ENCODE measurements at places on chromosomes 5 and 9.

DNA sequence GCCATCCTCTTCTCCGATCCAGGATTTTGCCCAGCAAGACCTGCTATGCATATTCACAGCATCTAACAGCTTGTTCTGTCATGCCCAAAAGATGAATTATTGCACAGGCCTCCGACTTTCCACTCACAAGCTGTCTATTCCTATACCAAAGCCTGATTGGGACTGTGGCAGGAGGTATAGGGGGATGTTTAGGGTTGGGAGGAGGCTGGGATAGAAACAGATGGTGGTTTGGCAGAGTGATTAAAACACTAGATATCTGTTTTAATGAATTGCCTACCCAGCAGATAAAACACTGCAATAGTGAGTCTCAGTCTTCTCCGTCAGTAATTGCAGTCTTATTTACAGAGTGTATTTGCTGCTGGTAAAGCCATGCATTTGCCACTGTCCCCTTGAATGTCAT is 215.3 kb downstream of the TLR4 start:
- no peak for DNase-seq

DNA sequence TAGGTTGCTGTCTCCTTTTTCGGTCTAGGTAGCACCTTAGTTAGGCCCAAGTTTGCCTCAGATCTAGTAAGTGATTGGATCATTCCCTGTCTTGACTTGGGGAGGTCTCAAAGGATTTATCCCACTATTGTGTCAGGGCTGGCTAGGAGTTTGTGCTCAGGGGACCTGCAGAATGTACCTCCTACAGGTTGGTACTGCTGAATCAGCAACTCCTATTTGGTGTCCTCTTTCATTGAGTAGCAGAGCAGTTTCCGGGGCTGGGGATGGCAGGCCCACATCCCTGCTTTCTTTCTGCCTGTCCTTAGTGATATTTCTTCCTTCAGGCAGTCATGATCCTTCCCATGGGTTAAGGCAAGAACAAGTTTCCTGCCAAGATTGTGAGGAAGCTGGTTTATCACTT is 192.9 kb upstream of the CCNH start:
- no peak for DNase-seq

DNA sequence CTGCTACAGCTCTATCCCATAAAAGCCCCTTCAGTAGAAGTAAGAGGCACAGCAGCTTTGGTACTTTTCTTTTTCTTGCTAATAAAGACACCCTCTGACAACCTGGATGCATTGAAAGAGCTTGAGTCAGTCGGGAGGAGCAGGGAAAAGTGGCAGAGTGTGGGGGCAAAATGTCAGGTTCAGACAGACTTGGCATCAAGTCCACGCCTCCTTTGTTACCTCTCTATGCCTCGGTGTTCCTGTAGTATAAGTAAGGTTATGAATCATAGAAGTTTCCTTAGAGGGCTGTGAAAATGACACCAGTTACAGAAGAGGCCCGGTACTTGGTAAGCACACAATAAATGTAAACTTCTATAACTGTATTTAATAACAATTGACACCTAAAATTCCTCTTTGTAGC is 133.9 kb downstream of the ESM1 start:
- no peak for DNase-seq

DNA sequence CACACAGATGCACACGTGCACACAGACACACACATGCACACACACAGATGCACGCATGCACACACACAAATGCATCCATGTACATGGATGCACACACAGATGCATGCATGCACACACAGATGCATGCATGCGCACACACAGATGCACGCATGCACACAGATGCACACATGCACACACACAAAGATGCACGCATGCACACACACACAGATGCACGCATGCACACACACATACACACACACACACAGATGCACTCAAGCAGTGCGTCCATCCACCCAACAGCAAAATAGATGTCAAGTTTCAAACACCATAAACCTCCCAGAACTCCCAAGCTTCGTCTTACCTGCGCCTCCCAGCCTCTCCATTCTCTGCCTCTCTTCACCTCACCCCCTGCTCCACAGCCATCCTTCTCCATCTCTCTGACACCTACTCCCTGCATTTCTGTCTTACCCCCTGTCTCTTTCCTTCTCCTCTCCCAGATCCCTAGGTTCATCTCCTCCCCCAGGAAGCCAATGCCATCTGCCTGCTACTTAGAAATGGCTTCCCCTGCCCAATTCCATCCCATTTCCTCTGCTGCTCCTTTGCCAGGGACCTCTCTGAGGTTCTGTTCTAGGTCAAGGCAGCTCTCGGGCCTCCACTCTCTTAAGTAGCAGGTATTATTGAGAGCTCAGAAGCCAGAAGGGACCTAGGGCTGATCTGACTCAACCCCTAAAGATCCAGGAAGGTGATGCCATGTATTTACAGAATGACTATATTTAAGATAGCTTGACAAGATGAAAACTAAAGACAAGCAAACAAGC is 297.2 kb downstream of the MED10 start:
- no peak for DNase-seq

- DNase-seq: no peak
Observed at GRCh38 chr5:135843571-135844337, 9.3 kb downstream of the SLC25A48 start.

DNA sequence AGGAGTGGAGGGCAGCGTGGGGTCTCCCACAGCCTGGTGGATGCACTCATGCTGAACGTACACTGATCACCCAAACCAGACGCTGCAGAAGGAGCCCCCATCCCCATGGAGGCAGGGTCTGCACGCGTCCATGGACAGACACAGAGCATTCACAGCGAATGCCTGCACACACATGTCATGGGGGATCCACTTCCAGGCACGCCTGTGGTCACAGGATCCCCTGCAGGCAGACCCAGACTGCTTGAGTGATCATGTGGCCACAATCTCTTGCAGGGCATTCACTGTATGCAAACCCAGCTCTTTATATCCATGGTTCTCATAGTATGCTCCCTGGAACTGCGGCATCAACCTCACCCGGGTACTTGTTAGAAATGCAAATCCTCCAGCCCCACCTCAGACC is 5.4 kb downstream of the SNCB start:
- no peak for DNase-seq

DNA sequence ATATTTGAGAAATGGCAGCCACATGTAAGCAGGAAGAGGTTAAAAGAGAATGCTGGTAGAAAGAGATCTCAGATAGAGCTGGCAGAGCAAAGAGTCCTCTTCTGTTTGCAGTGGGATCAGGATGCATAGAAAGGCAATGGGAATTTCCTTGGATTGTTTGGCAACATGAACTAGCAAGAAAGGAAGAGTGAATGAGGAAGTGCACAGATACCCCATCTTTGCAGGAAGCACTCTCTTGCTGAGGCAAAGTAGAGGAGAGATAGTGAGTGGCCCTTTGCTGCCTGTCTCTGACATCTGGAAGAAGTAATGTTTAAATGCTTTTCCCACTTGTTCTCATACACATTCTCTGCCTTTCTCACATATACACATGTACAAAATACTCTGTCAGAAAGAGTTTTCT is 14.5 kb downstream of the FKTN start:
- no peak for DNase-seq

- no peak for DNase-seq
Observed at GRCh38 chr5:74392711-74393351, 247.7 kb downstream of the ENC1 start.

DNA sequence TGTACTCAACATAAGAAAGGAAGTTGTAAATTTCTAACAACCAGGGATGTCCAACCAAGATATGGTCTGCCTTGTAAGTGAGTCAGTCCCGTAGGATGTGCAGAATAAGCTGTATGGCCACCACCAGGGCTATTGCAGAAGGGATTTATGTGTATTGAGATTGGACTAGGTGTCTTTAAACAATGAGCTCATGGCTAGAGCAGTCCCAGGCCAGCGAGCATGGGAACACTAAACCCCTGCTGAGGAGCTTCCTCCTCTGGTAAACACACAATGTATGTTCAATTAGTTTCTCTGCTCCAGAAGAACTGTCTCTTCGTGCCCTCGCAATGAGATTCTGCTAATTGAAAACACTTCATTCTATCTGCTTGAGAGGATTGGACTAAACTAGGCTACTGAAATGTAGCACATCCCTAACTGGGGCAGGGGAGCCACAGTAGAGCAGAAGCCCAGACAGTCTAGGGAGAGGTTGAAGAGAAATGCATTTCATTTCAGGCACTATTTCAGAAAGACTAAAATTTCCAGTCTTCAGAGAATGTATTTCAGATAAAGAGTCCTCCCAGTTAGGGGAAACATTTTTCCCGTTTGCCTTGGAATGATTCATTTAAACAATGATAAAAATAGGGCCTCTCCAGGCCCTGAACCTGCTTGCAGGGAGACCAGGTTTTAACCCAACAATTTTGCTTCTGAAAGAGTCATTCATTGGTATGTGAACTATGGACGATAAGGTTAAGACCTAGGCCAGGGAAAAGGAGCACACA is 154.7 kb downstream of the FAM114A2 start:
- no peak for DNase-seq

GRCh38 chr5:92002721-92003274 is 619.7 kb upstream of the ARRDC3 start:
- no peak for DNase-seq

- no peak for DNase-seq
Observed at GRCh38 chr5:128146671-128147070, 63.1 kb downstream of the SLC12A2 start.

DNA sequence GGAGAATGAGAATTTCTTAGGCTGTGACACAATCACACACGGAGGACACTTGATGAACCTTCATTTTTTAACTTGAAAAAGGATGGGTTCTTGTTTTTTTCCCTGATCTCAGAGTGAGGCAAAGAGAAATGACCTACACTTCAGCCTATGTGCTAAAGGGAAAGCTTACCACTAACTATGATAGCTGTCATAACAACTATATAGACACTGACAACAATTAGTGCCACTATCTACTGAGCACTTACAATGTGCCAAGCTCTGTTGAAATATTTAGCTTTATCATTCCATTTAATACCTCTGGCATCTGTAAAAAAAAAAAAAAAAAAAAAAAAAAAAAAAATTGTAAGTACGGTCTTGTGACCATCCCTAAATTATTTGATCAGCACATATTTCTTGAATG is 135.9 kb upstream of the WWC1 start:
- DNase-seq: no peak

DNA sequence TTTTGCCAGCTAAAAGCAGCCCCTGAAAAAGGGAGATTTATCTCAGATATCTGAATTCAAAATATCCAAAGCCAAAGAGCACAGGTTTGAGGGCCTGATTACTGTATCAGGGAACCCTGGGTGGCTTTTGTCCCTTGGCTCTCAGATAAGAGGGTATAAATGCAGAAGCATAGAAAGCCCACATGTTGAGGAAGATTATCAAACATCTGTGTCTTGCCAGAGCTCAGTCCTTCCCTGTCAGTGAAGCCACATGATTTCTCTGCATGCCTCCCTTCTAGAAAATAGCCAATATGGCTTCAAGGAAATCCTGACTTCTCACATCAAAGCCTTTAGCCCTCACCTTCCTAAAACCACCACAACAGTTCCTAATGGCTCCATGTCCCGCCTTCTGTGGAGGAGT is 408.0 kb upstream of the DMAC1 start:
- DNase-seq: no peak

- DNase-seq: no peak
Observed at GRCh38 chr9:3576328-3576727, 50.5 kb upstream of the RFX3 start.

- no peak for DNase-seq
Observed at GRCh38 chr9:76161541-76161940, 232.7 kb downstream of the RFK start.

DNA sequence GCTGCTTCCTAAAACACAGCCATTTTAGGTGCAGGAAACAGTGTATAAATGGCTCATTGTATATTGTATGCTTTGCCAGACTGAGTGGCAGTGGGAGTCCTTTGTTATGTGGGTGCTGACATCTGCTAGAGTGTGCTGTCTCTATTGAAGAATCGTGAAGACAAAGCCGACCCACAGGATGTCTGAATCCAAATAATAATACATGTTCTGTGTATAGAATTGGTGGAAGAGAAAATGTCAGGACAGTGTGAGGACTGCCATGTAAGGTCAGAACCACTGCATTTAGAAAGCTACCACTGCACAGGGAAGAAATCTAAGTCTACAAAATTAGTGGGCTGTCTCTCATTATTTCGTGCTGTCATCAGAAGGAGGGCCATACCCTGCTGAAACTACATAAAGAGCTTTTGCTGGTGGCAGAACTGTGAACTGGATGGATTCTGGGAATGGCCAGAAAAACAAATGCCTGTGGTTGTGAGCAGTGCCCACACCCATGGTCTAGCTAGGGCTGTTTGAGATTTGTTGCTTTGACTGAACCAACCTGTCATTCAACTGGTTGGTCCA is 2.5 kb downstream of the IL7R start:
- no peak for DNase-seq

- DNase-seq: no peak
Observed at GRCh38 chr9:133115604-133116345, 5.3 kb downstream of the RALGDS start.

DNA sequence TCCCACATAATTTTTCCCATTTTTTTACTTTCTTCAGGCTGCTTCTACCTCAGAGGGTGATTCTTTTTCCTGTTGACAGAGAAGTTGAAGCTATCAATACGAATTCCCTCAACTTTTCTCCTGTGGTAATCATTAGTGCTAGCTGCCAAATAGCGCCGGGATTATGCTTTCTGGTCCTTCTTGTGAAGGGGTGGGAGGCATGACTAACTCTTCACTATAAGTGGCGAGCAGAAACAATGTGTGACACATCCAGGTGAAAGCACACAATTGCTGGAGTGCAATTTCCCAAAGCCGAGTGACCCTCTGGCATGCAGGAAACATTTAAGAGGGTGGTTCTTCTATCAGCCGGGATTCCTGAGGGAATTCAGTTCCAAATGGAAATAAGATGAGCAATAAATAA is 56.0 kb downstream of the TRPC7 start:
- DNase-seq: no peak

GRCh38 chr9:137705443-137705863 is 86.6 kb downstream of the EHMT1 start:
- no peak for DNase-seq

DNA sequence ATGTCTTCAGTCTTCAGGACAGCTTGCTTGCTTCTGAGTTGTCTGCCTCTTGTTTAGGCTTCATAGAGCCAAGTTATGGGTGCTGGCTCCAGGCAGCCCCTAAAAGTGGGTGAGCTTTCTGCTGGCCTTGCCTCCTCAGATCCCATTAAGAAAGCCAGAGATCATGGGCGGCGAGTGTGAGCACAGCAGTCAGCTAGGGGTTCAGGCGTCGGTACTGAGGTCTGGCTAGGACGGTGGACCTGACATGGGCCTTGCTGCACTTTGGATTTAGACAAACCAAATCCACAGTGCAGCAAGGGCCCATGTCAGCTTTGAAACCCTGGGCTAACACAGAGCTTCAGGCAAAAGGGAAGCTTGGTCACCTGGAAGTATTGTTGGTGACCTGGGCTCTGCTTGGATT is 17.6 kb downstream of the PSAT1 start:
- DNase-seq: no peak

- DNase-seq: no peak
Observed at GRCh38 chr5:14450018-14450524, 131.5 kb upstream of the OTULINL start.

- no peak for DNase-seq
Observed at GRCh38 chr9:121288673-121289025, 20.7 kb downstream of the GSN start.

DNA sequence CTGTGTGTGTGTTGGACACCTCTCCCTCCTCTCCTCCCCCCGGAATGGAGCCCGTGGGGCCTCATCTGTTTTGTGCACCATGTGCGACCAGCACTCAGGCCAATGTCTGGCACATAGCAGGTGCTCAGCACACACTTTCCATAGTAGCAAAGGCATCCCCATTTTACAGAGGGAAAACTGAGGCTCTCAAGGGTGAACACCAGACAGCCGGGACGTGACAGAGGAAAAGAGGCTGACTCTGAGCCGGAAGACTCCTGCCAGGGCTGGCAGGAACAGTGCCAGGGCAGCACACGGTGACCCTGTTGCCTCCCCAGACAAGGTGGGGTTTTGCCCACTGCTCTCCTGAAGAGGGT is 1.8 kb upstream of the AGPAT2 start:
- DNase-seq: no peak
